ENCODE measurements at places on chromosomes 16 and 17. TPM values are rescaled to one million over a fixed set of nuclear protein-coding genes. Genes with fewer than 3 reads are reported as not detected.

CCR7 gene
- total RNA-seq, result 0.95 TPM

CD300LG gene
- total RNA-seq, result 0.27 TPM

ADAD2 gene
- not detected for total RNA-seq

BORCS6 gene
- total RNA-seq, result 12.2 TPM

MEIOB gene
- total RNA-seq, result not detected
